ENCODE measurements at places on chromosomes 16 and 17.
A peak's percentile ranks its signal among the peaks of the same experiment; 100 is the strongest.

GRCh38 chr17:38508570-38508950 lies 80.3 kb downstream of the ARHGAP23 start:
- DNase-seq: no peak

GRCh38 chr17:50850640-50851039 lies 15.3 kb downstream of the WFIKKN2 start:
- DNase-seq: no peak

- no peak for DNase-seq
Observed at GRCh38 chr16:85145734-85146531, 33.7 kb upstream of the CIBAR2 start.

GRCh38 chr17:70555723-70556122 lies 386.4 kb downstream of the KCNJ2 start:
- no peak for DNase-seq

- DNase-seq: no peak
Observed at GRCh38 chr16:55730115-55730514, 74.3 kb downstream of the SLC6A2 start.

- peak; percentile 49 for DNase-seq
Observed at GRCh38 chr17:32998111-32998886, 6.7 kb downstream of the SPACA3 start.

DNA sequence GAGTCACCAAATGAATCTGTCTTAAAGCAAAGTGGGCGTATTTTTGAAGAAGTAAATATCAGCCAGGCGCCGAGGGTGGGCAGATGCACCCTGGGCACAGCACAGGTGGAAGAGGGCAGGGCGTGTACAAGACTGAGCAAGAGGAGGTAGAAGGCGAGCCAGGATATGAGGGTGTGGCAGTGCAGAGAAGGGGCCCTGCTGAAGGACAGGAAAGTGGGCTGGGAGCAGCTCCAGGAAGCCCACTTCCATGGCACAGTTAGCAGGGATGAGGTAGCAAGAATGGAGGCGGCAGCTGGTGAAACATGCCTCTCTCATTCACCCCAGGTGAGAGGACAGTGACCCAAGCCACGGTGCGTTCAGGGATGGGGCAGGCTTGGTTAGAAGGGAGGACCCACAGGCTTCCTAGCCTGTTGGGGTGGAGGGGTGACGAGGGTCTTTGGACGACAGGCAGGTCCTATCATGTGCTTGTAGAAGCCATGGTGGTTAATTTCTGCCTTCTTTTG lies 149.3 kb downstream of the CLEC16A start:
- no peak for DNase-seq

- no peak for DNase-seq
Observed at GRCh38 chr16:65413861-65414260, 292.0 kb upstream of the CDH11 start.

DNA sequence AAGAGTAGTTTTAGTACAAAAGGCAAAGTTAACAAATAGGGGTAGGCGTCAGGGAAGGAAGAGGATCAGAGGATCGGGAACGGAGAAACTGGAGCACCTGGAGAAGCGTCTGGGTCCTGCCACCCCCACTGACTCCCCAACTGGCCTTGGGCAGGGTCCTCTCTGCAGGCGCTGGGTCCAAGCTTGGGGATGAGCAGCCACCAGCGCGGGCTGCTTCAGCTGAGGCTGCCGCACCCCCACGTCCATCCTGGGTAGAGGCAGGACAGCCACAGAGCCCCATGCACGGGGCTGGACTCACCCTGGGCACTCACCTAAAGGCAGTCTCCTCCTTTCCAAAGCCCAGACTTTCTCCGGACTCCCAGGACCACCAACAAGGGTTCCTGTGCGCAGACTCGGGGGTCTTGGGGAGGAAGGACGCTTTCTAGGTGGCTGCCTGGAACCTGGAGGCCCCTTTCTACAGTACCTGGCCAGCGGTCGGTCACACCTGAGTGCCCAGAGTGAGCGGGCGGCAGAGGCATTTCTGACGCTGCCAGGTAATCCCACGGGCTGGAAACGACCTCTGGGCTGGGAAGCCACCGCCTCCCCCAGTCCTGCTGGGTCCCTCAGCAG lies 1.1 kb downstream of the HS3ST6 start:
- no peak for DNase-seq

GRCh38 chr17:46163316-46163715 lies 29.9 kb downstream of the KANSL1 start:
- no peak for DNase-seq

DNA sequence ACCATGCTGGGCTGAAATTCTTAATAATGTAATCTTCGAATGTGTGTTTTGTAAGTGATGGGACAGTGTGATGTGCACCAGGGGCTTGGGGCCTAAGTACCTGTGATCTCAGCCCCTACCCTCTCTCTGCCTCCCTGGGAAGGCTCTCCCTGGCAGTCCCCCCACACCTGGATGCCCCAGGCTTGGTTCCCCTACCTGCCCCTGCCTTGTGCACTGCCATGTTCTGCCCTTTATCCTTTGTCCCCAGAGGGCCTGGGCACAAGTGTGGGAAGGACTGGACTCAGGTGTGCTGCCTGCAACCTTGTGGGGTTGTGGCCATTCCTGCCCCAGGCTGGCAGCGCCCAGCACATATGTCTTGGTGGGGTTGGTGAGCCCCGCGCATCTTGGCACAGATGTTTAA lies 55.4 kb upstream of the CREBBP start:
- no peak for DNase-seq

DNA sequence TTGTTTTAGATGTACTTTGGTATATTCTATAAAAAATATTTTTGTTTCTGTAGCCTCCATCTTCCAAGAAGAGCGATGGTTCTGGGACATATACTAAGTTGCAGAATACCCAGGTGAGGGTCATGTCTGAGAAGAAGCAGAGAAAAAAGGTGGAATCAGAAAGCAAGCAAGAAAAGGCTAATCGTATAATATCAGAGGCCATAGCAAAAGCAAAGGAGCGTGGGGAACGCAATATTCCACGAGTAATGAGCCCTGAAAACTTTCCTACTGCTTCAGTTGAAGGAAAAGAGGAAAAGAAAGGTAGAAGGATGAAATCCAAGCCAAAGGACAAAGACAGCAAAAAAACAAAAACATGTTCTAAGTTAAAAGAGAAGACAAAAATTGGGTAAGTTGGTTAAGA lies 154.6 kb downstream of the CHD9 start:
- DNase-seq: no peak

DNA sequence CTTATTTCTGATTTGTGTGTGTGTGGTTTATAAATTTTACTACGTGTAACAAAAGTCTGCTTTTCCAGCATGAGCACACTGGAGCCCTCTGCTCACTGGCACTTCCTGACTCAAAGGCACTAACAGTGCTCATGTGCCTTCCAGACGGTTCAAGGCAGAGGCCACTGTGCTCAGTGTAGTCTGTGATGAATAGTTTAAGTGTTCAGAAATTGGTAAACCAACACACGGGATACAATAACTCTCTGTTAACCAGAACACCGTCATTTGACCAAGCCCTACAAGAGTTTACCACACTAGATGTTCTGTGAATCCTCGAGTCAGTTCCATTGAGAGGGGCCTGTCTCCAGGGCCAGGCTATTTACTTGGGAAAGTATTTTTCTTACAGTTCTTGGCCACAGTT lies 191.9 kb downstream of the MRTFB start:
- no peak for DNase-seq

GRCh38 chr16:70638814-70639792 lies 7.3 kb upstream of the IL34 start:
- no peak for DNase-seq

DNA sequence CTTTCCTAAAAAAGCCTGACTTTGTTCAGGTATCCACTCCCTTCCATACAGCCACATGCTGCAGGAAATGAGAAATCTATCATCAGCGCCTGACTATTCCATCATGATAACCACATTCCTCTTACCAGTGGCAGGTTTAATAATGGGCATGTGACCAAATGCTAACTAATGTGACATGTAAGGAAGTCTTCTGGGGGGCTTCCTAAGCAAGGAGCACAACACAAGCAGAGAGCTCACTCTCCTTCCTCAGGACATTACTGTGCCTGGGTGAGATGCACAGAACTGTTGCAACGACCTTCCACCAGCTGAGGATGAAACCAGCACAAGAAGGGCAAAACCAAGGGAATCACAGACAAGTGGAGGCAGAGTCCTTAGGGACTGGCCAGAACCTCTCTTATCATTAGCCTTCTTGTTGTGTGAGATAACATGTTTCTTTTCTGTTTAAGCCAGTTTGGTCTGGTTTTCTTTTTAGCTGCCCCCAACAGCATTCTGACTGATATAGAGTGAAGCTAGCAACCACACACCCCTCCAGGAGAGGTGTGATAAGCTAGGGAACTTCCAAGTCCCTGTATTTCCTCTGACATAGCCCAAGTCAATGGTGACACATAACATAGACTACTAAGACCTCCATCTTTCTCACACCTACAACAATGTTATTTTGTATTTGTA lies 16.9 kb downstream of the MYO1D start:
- DNase-seq: no peak

GRCh38 chr17:81693509-81694210 lies 9.5 kb upstream of the MRPL12 start:
- DNase-seq: no peak

DNA sequence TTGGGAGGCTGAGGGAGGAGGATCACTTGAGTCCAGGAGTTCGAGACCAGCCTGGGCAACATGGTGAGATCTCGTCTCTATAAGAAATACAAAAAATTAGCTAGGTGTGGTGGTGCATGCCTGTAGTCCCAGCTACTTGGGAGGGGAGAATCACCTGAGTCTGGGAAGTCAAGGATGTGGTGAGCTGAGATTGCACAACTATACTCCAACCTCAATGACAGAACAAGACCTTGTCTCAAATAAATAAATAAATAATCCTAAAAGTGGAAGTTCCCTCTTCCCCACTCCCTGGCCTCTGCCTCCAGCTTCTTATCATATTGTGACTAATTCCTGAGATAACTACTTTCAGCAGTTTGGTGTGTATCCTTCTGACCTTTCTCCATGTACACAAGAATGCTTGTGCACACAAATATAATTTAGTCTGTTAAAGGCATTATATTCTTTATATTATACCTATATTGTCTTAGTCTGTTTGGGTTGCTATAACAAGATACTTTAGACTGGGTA lies 23.5 kb upstream of the DNAJA2 start:
- no peak for DNase-seq

GRCh38 chr17:72599891-72600290 lies 479.1 kb downstream of the SOX9 start:
- no peak for DNase-seq

- DNase-seq: no peak
Observed at GRCh38 chr17:49576917-49577649, 1.4 kb downstream of the NXPH3 start.

GRCh38 chr17:19497624-19498023 lies 36.0 kb upstream of the SLC47A1 start:
- DNase-seq: no peak

DNA sequence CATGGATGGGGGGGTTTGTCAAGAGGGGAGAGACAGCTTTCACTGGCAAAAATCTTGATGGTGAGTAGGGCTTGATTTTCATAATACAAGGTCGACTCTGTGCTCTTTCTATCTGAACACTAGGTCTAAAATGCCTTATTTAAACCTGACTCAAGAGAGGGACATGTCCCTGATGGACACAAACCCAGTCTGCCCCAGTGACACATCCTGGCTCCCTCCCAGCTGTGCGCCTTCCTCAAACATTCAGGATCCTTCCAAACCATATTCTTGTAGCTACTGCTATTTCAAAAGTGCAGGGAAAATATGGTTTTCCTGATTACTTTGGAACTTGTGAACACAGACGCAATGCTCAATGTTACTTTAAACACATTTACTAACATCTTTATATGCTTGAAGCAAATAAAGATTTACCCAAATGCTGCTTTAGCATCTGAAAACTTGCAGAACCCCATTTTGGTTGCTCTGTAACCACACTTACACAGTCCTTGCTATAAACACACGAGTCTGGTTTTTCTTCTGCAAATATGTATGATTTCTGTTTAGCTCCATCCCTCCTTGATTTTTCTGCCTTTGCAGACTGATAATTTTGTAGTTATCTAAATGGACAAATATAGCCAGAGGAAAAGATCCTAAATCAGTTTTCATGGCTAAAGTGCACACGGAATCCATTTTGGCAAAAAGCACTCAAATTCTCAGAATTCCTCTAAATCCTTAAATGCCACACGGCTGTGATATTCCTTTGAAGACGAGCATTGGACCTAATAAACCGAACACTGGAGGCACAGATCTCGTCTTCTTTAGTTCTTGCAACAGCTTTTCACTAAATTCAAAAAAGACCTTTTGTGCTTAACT lies 499.9 kb upstream of the ZFHX3 start:
- no peak for DNase-seq

DNA sequence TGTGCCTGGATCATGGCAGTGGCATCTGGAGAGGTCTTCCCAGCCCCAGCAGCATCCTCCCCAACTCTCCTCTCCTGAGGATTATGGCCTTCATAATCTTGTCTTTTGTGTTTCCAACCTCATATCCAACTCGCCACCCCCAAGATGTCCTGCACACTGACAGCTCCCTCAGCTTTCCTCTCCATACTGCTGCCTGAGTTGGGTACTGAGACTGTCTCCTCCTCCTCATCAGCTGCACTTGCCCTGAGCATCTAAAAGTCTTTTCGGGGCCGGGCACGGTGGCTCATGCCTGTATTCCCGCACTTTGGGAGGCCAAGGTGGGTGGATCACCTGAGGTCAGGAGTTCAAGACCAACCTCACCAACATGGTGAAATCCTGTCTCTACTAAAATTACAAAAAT lies 2.0 kb downstream of the CD300LB start:
- no peak for DNase-seq

GRCh38 chr16:87832741-87833502 lies 36.4 kb downstream of the SLC7A5 start:
- no peak for DNase-seq

DNA sequence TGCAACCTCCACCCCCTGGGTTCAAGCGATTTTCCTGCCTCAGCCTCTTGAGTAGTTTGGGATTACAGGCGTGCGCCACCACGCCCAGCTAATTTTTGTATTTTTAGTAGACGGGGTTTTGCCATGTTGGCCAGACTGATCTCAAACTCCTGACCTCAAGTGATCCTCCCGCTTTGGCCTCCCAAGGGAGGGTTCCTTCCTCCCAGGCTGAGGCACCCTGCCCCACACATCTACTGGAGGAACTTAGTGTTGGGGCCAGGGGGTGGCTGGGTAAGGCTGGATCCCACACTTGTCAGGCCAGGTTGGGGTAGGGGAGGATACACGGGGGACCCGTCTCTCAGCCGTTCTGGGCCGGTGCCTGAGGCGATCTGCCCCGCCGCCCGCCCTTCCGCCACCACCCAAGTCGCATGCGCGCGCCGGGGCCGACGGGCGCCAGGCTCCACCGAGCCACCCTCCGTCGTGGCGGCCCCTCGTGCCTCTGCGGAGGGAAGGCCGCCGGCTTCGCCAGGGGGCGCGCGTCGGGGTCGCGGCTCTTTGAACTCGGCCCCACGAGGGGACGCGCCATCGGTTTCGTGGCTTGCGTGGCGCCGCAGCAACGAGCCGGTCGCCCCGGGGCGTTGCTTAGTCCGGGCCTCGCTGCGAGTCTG lies 15.9 kb downstream of the GRB7 start:
- DNase-seq: peak; percentile 65
